ENCODE measurements at places on chromosomes 12 and 14.

GRCh38 chr12:45130881-45131281 lies 80.0 kb upstream of the DBX2 start:
- no peak for DNase-seq

- no peak for DNase-seq
Observed at GRCh38 chr14:97523936-97524335, 726.8 kb downstream of the VRK1 start.

DNA sequence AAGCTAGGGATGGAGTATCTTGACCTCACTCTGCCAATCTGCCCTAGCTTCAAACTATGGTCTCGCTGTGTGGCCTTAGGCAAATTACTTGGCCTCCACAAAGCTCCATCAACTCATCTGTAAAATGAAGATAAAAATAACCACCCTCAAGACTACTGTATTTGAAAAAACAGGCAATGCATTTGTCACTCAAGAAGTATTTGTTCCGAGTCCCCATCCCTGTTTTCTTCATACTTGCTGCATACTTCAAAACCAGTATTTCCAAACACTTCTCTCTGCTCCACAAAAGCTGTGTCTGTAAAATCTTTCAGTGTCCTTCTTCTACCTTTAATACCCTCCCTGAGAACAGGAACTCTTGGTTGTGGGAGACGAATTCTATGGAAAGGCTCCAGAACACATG lies 47.9 kb downstream of the GTF2A1 start:
- no peak for DNase-seq

GRCh38 chr12:90951432-90952105 lies 3.4 kb downstream of the CCER1 start:
- DNase-seq, result no peak

DNA sequence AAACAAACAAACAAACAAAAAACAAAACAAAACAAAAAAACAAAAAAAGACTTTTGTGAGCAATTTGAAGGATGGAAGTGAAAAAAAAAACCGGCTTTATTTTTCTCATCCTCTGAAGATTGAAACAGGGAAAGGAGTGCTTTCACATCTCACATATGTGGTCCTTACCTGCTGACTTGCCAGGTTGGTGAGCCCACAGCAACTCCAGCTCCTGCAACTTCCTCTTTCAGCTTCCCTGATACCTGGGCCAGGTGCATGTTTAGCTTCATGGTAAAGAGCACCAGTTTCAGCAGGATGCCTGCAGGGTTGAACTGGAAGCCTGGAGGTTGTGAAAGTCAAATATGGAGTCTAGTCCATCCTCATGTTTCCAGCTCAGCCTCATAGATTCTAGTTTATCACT lies 221.2 kb upstream of the OTX2 start:
- no peak for DNase-seq

GRCh38 chr12:79187032-79187431 lies 322.5 kb downstream of the SYT1 start:
- no peak for DNase-seq

DNA sequence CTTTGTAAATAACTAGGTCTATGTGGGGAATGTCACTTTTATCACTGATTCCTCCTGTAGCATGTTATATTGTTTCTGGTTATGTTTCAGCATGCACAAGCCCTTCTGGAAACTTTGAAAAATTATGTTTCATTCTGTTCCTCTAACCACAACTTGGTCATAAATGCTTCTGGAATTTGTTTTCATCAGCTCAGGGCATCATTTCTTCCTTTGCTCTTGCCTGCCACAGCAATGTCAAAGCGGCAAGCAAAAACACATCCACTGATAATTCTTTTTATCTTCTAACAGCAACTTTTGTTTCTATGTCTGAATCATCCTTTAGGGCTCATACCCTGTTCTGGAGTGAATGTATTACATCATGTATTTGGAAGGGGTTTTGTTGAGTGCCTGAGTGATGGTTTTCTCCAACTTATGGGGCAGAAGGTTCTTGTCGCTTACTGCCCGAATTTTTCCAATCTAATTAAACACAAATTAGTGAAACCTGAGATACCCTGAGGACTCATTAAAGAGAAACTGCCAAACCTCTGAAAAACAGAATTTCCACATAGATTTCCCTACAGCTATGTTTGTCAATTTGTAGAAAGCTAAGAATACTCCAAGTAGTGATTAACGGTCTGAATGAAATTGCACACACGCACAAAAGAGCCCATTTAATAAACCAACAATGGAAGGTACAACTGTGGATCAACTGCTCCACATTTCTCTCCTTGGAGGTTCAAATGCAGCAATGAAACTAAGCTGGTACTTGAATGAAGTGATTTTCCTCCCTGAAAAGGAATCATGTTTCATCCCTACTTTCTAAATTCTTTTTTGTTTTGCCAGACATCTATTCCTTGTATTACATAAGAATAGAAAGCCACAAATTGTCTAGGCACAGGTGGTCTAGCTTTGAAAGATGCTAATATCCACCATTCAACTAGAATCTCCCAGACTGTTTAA lies 173.5 kb upstream of the KRR1 start:
- DNase-seq, result no peak

- DNase-seq, result no peak
Observed at GRCh38 chr12:7034464-7034863, 16.2 kb upstream of the LPCAT3 start.

- DNase-seq, result no peak
Observed at GRCh38 chr14:42480255-42480654, 873.6 kb downstream of the LRFN5 start.

DNA sequence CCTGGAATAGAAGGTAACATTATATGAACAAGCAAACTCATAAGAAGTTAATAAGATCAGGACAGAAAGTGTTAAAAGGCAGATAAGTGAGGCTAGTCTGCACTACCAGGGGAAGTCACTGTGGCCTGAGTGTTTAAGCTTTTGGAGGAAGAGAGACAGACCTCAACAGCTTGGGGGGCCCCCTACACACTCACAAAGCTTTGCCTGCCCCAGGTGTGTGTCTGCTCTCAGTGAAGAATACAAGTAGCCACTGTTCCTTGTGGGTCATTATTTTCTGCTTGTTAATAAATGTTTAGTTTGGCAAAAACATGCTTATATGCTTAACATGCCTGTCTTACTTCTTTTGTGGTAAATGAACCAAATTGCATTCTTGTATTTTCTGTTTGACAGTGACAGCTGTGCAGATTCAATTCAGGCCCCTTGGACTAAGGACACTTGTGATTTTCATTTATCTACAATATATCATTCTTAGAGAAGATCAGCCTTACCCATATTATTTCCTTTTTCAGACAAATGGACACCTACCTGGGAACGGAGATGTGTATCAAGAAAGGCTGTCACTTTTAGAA lies 50.7 kb upstream of the C12orf71 start:
- DNase-seq, result no peak

GRCh38 chr12:12229556-12230092 lies 37.2 kb downstream of the LRP6 start:
- no peak for DNase-seq

DNA sequence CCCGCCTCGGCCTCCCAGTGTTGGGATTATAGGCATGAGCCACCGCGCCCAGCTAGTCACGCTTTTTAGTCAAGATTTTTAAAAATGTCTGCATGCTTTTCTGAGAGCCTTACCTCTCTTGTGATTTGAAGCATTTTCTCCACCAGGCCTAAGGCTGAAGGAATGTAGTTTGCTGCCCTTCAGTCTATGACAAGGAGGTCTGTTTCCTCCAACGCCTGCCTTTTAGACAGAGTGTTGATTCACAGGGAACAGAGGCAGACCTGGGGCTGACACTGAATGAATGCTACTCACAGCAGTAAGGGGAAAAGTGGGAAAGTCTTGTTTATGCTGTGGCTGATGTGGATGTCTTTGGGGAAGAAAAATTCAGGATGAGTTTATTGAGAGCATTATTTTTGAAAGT lies 27.2 kb upstream of the MDM2 start:
- DNase-seq, result no peak

GRCh38 chr14:55398679-55399078 lies 13.0 kb downstream of the ATG14 start:
- DNase-seq, result no peak

DNA sequence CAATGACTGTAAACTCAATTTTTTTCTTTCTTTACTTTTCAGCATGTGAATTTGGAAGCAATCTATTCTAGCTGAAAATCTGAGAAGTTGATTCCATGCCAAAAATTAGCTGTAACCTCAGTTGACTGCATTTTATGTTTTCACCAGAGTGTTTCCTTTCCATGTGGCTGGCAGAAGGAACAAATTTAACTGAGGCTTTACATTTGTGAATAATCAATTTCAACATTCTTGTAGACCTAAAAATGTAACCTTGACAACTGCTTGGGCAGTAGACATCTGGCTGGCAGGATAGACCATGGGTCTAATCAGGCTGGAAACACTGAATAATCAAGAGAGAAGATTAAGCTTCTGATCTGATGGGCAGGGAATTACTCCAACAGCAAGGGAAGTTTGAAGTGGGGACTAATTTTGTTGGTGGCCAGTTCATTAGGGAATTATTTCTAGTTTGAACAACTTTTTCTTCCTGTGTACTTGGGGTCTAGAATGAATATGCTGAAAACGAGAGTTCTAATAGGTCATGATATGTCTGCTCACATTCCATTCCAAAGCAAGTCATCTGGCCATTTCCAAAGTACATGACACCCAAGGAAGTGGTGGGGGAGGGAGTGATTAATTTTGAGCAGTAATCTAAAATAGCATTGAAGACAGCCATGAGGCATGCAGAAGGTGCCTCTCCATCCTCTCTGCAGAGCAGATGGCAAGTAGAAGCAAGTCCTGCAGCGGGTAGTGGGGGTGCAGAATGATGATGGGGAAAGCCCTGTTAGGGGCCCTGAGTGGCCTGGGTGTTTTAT lies 68.2 kb downstream of the ATP23 start:
- DNase-seq, result no peak

DNA sequence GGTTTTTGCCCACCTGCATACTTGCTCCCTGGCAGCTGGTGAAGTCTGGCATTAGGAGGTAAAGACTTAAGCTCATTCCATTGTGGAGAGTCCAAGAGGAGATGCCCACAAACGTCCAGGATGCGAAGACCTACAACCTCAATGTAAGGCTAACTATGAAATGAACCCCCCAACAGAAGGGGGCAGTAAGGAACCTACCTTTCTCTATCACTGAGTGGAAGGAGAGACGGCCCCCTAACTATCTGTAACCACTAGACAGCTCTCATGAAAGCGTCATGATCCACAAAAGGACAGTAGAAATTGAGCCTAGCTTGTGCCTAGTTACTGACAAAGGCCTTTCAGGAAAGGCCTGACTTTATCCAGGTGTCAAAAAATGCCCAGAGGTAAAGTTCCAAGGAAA lies 55.3 kb downstream of the ZFYVE21 start:
- no peak for DNase-seq

GRCh38 chr12:93191423-93191822 lies 186.3 kb upstream of the NUDT4 start:
- no peak for DNase-seq

DNA sequence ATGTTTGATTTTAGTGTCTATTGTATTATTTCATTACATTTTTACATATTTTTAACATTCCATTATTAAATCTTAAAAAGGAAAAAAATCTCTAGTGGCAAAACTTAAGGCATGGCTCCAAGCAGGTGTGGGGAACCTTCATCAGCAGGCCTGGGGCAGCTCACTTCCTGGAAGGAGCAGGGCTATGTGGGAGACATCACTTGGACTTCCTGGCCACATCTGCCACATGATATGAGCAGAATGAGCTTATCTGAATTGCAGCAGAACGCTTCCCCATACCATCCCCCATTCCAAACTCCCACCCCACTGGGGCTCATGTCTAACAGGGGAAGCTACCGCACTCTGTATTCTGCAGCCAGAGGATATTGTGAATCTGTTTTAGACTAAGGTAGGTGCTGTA lies 35.0 kb upstream of the KCNA1 start:
- no peak for DNase-seq

- no peak for DNase-seq
Observed at GRCh38 chr14:33857650-33858049, 93.2 kb downstream of the EGLN3 start.

DNA sequence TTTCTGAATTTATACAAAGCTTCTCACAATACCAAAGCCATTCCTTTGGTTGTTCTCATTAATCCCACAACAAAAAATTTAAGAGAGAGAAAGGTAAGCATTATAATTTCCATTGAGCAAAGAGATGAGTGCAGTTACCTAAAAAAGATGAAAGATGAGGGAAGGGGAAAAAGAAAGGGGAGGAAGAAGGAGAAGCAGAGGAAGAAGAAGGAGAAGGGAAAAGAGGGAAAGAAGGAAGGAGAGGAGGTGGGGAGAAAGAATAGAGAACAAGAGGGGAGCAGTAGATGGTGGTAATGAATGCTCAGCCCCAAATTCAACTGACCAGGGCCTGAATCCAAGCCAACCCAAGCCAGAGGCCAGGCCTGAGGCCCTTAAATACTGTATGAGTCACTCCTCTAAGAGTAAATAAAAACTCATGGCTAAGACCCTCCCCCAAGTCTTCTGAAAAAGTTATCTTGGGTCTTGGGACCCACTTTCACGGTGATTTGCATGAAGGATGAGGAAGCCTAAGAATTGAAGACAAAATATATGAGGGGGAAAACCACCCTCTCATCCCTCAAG lies 144.6 kb downstream of the ITPR2 start:
- DNase-seq, result no peak

DNA sequence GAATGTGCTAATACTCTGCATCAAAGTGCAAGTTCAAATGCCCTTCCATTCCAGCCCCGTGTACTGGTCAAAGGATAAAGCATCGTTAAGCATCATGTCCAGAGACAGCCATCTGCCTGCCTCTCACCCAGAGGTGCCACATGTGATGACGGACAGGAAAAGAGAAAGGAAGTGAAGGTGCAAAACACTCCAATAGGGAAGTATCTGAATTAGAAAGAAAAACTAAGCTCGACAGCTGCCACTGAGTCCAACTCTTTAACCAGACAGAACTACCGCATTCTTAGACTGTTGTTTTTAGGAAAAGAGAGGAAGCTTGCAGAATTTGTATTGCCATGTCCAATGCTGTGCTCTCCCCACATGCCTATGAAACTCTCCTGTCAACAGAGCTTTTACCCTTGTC lies 465.0 kb upstream of the SOX5 start:
- DNase-seq, result no peak

- DNase-seq, result no peak
Observed at GRCh38 chr12:94430304-94430703, 29.4 kb downstream of the CEP83 start.

GRCh38 chr12:2301531-2302461 lies 249.0 kb downstream of the CACNA1C start:
- no peak for DNase-seq

DNA sequence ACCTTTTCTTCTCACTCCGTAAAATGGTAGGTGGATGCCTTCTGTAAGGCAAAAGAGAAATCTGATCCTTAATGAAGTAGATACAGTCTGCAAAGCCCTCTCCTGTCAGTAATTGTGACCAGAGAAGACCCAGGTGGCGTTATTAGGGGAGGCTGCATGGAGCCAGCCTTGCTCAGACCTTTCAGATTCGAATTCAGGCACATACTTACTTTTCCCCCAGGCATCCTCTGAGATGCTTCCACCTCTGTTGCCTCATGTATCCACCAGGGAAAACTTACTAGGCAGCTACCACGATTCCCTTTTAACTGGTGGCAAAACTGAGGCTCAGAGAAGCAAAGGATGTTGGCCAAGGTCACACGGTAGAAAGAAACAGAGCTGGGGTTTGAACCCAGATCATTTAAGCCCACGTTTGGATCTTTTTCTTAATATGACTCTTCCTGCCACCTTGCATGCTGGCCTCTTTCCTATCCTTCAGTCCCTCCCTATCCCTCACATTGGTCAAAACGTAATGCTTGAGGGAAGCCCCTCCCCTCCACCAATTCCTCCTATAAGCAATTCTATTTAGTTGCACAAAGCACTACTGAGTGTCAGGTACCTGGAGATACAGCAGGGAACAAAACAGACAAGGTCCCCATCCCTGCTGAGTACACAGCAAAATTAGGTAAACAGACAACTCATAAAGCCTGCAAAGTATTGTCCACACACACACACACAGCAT lies 179.4 kb downstream of the KSR2 start:
- DNase-seq, result no peak

Data from stimulated activated CD8-positive, alpha-beta memory T cell treated with anti-CD3 and anti-CD28 coated beads, Interleukin-4, amount 100 ng/mL, for 4 hours (primary cell).